ENCODE measurements at places on chromosomes 4 and X.
A peak's percentile ranks its signal among the peaks of the same experiment; 100 is the strongest.

DNA sequence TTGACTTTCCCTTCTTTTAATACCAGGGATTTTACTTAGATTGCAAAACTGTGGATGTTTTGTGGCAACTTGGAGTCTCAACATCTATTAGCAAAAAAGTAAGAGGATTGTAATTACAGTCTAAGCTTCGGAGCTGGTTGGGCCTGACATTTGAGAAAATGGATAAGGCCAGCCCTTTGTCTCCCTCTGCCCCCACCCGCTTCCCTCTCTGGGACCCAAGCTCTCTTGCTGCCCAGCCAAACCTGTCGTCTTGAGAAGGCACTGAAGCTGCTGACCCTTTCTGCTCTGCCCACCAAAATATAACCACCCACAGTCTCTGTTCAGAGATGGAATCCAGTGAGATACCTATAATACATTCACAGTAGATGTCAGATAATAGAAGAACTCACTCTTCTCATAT is 49.6 kb downstream of the SHROOM3 start:
- DNase-seq, result no peak

DNA sequence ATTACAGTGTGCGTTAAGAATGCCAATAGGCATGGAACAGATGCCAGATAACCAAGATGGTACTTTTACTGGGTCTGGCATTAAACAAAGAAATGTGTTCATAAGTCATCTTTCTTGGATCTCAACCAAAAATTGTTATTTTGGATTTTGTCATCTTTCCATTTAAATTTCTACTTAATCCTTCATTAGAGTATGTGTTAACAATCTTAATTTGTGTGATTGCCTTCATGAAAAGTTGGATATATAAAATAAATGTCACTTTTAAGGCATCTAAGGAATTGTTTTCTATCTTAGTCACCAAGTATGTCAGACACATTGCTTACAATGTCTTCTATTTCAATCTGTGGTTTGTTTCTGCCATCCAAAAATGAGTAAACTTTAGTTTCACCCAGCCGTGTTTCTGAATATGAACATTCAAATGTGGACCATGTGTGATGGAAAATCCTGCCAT is 87.5 kb downstream of the PALLD start:
- DNase-seq, result no peak

- DNase-seq, result no peak
Observed at GRCh38 chr4:106366026-106366425, 2.6 kb downstream of the GIMD1 start.

DNA sequence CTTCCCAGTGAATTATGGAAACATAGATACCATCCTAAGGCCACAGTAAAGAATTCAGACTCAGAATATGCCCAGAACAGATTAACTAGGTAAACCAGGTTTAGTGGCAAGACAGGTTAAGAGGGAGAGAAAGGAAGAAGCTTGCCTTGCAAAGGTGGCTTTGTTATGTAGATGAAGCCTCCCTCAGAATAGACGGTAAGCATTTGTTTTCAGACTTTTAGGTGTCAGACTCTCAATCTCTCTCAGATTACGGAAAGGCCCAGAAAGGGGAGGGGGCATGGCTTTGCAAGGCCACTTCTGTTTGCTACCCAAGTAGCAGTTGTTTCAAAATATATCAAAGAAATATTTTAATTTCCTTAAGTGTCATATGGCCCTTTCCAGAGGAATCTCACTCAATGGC is 457.1 kb upstream of the BOD1L1 start:
- DNase-seq, result no peak

GRCh38 chr4:140237616-140238350 is 83.8 kb upstream of the MAML3 start:
- DNase-seq, result no peak

DNA sequence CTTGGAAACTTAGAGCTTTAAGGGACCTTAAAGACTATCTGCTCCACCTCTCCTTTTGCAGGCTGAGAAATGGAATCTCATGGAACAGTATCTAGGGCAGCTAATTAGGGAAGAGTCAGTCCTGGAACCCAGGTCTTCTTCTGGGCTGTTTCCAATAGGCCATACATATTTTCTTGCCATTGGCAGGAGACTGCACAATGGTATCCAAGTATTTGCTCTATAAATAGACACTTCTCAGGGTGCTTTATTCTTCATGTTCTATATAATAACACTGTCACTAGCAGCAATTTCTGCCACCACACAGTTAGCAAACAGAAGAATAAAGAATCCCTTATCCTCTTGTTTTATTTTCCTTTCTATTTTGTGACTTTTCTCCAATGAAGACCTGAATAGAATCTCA is 291.7 kb downstream of the C4orf33 start:
- DNase-seq, result no peak

DNA sequence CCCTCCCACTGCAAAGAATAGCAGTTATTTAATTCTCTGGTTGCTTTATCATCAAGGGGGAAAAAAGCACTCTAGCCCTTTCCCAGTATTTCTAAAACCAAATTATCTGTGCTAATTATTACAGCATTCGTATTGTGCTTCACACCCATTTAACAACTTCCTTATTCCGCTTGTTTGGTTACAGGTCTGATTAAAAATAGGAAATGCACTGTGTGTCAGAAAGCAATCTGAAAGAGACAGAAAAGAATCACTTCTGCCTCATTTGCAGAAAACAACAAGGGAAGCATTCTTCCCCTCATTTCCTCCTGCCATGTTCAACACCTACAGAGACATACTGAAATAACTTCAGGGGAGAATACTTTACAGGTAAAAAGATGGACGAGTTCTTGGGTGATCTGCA is 114.9 kb upstream of the MAP3K15 start:
- DNase-seq, result no peak

DNA sequence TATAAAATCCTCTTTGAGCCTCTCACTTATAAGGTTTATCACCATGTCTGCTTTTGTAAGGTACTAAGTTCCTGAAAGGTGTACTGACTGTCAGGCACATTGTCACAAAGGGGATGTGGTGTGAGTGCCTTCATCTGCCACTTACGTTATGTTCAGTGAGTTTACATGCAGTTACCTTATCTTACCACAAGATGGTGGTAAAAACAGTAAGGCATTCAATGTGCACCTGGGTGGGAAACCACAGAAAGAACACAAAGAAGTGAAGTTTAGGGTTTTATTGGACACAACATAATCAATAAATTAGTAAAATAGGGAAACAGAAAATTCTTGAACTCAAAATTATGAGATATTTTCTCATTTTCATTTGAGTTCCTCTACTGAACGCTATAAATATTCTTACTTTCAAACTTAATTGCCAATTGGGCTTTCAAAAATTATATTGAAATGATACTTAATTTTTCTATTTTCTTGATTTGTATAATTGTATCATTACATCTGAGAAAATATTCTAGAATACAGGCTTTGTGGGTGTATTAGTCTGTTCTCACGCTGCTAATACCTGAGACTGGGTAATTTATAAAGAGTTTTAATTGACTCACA is 650.8 kb downstream of the PCDH7 start:
- DNase-seq, result peak; percentile 13

GRCh38 chr4:56371426-56372220 is 15.7 kb downstream of the AASDH start:
- no peak for DNase-seq

GRCh38 chr4:72974694-72975487 is 94.6 kb downstream of the COX18 start:
- no peak for DNase-seq

- peak; percentile 66 for DNase-seq
Observed at GRCh38 chr4:39353478-39354253, 12.5 kb downstream of the RFC1 start.

DNA sequence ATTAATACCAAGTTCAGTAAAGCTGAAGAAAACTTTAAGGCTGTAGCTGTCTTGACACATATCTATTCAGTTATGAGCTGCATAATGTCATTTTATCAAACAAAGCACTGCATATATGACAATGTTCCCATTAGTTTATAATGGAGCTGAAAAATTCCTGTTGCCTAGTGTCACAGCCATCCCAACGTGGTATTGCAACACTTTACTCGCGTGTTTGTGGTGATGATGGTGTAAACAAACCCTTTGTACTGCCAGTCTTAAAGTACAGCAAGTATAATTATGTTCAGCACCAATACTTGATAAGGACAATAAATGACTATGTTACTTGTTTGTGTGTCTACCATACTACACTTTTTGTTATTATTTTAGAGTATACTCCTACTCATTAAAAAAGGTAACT is 1415.6 kb upstream of the PCDH7 start:
- no peak for DNase-seq

- DNase-seq, result no peak
Observed at GRCh38 chrX:23062359-23062758, 62.6 kb downstream of the DDX53 start.

DNA sequence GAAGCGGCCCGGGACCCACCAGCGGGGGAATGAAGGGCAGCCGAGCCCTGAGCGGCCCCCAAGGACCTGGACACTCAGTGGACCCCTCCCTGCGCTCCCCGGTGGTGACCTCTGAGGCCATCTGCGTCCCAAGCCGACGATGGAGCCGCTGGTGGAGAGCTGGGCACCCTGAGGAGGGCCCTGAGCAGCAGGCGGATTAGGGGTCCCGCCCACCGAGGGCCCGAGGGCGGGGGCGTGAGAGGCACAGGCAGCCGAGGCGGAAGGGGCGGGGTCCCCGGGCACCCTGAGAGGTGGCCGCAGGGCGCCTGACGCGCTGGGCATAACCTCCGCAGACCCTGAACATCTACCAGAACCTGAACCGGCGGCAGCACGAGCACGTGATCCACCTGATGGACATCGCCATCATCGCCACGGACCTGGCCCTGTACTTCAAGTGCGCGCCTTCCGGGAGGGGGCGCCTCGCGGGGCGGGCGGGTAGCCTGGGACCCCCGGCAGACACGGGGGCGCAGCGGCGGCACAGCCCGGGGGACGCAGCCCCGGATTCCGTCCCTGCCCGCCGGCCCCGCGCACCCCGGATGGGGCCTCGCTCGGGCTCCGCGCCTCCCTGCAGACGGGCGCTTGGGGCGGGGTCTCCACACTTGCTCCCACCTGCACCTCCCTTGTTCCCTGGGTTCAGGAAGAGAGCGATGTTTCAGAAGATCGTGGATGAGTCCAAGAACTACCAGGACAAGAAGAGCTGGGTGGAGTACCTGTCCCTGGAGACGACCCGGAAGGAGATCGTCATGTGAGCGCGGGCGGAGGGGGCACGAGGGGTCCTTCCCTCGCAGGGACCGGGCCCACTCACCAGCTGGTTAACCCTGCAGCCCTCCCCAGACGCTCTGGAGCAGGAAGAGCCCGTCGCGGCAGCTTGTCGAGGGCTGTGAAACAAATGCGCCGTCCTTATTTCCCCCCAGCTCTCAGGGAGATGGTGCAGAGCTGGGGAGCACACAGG is 10.3 kb downstream of the ATP5ME start:
- DNase-seq, result peak; percentile 80

DNA sequence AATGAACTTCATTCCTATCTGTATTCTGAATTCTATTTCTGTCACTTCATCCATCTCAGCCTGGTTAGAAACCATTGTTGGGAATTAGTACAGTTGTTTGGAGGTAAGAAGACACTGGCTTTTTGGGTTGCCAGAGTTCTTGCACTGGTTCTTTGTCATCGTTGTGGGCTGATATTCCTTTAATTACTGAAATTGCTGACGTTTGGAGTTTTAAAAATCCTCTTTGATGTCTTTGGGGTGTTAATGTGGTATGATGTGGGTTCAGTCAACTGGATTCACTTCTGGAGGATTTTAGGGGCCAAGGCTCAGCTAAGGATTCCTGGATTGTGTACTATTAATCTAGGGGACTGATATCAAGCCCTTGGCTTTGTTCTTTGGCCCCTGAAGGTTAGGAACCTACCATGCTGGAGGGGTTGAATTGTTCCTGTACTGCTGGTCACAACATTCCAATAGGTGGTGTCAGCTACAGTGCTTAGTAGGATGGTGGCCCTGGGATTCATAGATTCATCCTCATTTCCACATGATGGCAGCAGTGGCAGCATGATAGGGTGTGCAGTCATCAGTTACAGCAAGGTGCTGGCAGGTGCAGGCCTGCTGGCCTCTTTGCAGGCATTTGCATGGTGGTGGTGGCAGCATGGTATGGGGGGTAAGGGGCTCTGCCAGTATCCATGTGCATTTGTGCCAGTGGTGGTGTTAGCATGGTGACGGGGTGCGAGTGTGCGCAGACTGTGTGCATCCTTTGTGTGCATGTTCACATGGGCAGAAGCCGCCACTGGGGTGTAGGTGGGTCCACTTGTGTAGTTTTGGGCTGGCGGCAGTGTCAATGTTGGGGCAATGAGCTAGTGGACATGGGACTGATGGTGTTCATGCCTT is 301.3 kb downstream of the TEX13C start:
- DNase-seq, result no peak

Measured in CD4-positive, alpha-beta T cell treated with Interleukin-12 subunit alpha and Interleukin-12 subunit beta, for 1 hour (primary cell).